ENCODE measurements at places on chromosomes 1 and 21.

GRCh38 chr1:66294707-66295370 is 239.1 kb upstream of the SGIP1 start:
- DNase-seq, result no peak

DNA sequence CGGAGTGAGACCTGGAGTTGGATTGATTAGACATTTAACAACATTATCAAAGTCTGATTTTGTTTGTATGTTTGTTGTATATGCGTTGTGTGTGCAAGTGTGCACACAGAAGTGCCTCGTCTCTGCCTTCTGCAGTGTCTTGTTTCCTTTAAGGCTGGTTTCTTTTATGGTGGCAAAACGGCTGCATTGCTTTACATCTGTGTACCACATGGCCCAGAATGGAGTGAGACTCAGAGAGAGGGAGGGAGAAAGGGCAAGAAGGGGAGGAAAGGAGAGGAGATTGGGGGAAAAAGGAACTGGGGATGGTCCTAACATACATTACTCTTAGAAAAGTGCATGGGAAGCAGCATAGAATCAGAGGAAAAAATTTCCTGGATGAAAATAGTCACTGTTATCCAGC is 99.7 kb upstream of the WLS start:
- no peak for DNase-seq

DNA sequence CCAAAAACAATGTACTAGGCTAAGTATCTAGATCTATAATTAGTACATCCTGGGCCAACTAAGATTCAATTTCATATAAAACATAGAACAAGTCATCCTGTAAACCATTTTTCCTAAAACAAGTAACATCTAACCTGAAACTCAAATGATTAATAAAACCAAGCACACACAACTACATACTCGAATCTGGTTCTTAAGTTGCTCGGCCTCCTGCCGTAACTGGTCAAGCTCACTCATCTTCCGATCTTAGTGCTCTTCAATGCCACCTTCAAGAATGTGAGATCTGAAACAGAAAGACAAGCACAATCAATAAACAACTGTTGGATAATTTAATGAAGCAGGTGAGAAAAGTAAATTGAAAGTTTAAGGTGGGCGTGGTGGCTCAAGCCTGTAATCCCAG is 46.9 kb upstream of the NADK start:
- no peak for DNase-seq

GRCh38 chr1:232995189-232995588 is 44.8 kb downstream of the NTPCR start:
- no peak for DNase-seq

DNA sequence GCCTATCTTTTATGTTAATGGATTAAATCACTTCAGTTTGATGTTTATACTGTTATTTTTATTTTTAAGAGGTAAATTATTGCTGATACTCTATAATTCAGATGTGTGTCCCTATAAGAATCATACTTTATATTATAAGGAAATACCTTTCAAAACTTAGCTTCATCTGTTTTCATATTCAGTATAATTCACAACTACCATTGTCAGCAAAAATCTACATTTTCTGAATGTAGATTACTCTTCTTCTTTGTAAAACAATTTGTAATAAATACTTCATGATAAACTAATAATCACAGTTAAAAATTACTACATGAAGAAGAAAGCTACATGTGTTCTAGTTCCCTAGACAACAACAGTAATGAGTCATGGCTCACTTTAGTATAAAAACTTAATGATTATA is 115.4 kb upstream of the SERTAD4 start:
- no peak for DNase-seq

DNA sequence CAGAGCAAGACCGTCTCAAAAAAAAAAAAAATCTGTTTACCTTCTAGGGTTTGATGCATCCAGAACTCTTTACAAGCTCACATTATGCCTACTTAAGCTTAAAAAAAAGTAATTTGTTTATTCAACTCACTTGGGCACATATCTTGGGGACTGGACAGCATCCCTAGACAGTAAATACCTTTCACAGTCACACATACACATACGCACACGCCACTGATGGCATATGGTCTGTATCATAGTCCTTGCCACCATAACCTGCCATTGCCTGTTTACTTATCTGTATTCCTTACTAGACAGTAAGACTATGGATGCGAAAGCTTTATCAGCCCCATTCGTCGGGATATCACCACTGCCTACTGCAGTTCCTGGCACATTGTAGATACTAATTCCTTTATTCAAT is 446.3 kb upstream of the RGS18 start:
- DNase-seq, result no peak
